Activated CD8-positive, alpha-beta T cell treated with anti-CD3 and anti-CD28 coated beads for 36 hours (primary cell): ENCODE measurements at places on chromosomes 3 and 15. TPM values are rescaled to one million over a fixed set of nuclear protein-coding genes. Genes with fewer than 3 reads are reported as not detected.

GRCh38 chr3:9238721-9239295 lies 10.6 kb downstream of the SRGAP3 start:
- no peaks in the 10 kb centered on the region for H3K36me3 ChIP-seq
- H3K27me3 ChIP-seq, result no peaks in the 10 kb centered on the region
- no peak overlapping the region for H3K27ac ChIP-seq
- no peak for DNase-seq
- H3K4me3 ChIP-seq, result no peak overlapping the region
- no peaks in the 10 kb centered on the region for H3K4me1 ChIP-seq

Gene CELF6
- total RNA-seq, result 0.18 TPM

Gene UQCRC1
- 240 TPM for total RNA-seq

GRCh38 chr3:154936196-154936595 lies 143.9 kb upstream of the MME start:
- no peaks in the 10 kb centered on the region for H3K4me1 ChIP-seq
- H3K4me3 ChIP-seq, result no peak overlapping the region
- DNase-seq, result no peak
- H3K27me3 ChIP-seq, result no peaks in the 10 kb centered on the region

DNA sequence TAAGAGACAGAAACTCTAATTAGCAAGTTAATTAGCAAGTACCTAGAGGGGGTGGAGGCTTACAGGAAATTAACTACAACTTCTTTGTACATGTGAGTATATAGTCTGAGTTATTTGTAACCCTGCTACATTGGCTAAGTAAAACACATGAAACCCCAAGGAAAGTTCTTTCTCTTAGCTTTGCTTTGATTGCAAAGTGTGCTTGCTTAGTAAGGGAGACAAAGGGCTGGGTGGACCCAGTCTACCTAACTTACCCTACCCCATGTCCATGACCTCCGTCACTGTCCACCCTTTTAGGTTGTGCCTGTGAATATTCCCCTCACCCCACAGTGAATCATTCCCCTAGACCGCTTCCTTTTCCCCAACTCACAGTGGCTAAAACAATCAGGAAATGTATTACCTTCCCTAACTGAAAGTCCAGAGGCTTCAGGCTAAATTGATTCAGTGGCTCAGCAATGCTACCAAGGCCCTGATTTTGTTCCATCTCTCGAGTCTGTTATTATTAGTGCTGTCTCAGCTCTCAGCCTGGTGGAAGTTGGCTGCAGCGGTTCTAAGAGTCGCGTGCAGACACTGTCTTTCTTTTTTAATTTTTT lies 31.1 kb upstream of the RYR3 start:
- no peak for DNase-seq
- no peaks in the 10 kb centered on the region for H3K4me1 ChIP-seq
- no peak overlapping the region for H3K4me3 ChIP-seq
- no peaks in the 10 kb centered on the region for H3K36me3 ChIP-seq
- no peaks in the 10 kb centered on the region for H3K27me3 ChIP-seq

Gene ATP13A5
- total RNA-seq, result not detected

Gene IL5RA
- not detected for total RNA-seq

DNA sequence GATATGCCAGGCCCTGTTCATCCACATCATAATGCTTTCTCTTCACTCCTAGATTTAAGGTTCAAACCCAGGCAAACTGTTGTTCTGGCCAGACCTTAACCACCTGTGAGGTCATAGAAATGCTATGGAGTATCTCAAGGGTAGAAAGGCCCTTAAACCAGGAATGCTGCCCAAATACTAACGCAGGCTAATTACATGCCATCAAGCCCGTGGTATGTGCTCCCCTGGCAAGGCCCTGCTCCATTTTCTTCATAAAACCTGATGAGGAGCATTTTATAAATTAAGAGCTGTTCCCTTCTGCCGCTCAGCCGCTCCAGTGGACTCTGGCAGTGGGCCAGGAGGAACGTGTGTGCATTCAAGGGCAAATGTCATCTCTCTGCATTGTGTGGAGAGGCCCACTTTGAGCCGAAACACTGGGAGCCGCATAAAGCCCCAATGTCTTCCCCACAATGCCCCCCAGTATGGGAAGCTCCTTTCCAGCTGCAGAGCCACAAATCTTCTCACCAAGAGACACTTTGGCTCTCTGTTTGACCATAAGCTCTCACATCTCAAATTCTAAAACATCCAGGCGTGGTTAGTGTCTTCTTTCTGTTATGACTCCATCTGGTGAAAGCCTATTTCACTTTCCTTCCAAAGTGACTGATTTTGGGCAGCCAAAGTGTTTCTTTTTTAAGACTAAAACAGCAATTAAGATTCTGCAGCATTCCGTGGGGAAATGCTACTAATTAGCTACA lies 210.8 kb upstream of the NR2E3 start:
- peaks cover 1% of the 10 kb centered on the region for H3K27me3 ChIP-seq
- no peaks in the 10 kb centered on the region for H3K4me1 ChIP-seq
- no peak overlapping the region for H3K4me3 ChIP-seq

Gene OXTR
- total RNA-seq, result 1.1 TPM

DNA sequence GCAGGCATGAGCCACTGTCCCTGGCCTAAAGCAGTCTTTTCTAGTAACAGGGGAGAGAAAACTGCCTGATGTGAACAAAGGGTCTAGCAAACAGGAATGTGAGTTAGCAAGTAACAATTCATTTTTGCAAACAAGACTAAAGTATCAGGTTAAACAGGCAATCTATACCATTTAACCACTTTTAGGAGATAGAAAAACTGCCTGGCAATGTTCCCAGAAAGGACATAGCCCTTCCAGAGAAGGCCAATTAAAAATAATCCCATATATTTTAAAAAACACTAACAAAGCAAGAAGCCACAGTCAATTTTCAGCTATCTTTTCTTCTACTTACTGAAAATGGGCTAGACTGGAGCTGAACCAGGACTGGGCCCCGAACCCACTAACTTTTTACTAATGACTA lies 6.3 kb downstream of the RBSN start:
- no peak overlapping the region for H3K4me3 ChIP-seq
- peaks cover 13% of the 10 kb centered on the region for H3K36me3 ChIP-seq
- no peaks in the 10 kb centered on the region for H3K27me3 ChIP-seq
- DNase-seq, result no peak

Gene ACKR2
- 1.4 TPM for total RNA-seq

Gene GHSR
- total RNA-seq, result not detected

- H3K4me1 ChIP-seq, result peaks cover 9% of the 10 kb centered on the region
- H3K4me3 ChIP-seq, result no peak overlapping the region
- DNase-seq, result no peak
- no peaks in the 10 kb centered on the region for H3K36me3 ChIP-seq
- no peak overlapping the region for H3K27ac ChIP-seq
Measured at GRCh38 chr3:125220727-125221429, 8.3 kb upstream of the SLC12A8 start.

Gene P2RY1
- total RNA-seq, result 1.7 TPM

DNA sequence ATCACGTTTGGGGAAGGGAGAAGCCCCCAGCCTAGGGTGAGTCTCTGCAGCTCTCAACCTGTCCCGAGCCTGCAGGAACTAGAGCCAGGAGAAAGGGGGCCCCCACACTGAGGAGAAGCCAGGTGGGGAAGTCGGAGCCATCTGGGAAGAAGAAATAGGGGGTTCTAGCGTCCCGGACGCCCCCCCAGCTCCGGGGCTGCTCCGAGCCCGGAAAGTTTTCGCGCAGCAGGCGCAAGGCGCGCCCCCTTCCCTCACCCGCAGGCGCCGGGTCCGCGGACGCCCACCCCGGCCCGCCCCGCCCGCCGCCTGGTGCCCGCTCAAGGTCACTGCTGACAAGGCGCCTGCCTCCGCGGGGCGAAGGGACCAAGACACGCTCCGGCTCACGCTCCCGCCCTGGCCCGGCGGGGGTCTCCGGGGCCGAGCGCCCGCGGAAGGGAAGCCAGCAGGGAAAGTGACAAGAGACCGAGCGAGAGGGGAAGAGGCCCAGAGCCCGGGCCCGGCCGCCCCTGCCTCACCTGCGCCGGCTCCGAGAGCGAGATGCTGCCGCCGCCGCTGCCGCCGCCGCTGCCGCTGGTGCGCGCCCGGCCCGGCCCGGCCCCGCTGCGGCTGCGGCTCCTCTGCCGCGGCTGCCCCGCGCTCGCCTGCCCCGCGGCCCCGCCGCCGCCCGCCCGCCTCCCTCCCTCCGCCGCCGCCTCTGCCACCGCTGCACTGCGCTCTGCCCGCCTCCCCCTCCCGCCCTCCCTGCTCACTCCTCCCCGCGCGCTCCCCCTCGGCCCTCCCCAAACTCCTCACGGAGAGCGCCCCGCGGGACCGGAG lies 108.4 kb upstream of the SLC6A11 start:
- DNase-seq, result no peak
- H3K36me3 ChIP-seq, result no peaks in the 10 kb centered on the region
- H3K27me3 ChIP-seq, result peaks cover 70% of the 10 kb centered on the region

GRCh38 chr3:58416191-58416590 lies 17.4 kb downstream of the PDHB start:
- H3K4me1 ChIP-seq, result peaks cover 5% of the 10 kb centered on the region
- DNase-seq, result no peak
- peaks cover 1% of the 10 kb centered on the region for H3K36me3 ChIP-seq
- no peaks in the 10 kb centered on the region for H3K27me3 ChIP-seq
- H3K27ac ChIP-seq, result no peak overlapping the region

Gene IL17RB
- not detected for total RNA-seq

DNA sequence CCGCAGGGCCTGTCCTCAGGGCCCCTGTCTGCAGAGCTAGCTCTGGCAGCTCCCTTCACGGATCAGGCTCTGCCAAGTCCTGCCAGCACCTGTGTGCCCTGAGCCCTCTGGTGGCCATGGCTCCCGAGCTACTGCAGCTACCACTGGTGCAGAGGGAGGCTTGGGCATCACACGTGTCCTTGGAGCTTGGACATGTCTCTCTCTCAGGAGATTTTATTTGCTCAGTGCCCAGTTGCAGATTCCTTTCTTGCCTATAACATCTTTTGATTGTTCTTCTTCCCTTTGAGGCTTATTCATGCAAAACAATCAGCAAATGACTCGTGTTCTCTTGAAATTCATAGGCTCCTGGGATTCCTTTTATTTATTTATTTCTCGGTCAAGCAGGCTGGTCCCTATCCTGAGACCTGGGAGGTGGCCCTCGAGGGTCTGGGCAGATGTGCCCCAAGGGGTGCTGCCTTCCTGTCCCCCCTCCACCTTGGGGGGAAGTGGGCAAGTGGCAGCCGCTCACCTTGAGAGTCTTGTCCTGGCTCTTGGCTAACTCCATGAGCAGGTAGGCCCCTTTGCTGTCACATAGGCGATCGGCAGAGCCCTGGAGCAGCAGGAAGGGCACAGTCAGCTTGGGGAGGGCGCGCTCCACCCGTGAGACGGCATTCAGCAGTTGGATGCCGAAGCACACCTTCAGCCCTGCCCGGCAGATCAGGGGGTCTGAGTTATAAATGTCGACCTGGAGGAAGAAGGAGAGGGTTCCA lies 21.9 kb downstream of the ABTB1 start:
- H3K27me3 ChIP-seq, result no peaks in the 10 kb centered on the region
- no peak overlapping the region for H3K27ac ChIP-seq
- peaks cover 3% of the 10 kb centered on the region for H3K4me1 ChIP-seq

DNA sequence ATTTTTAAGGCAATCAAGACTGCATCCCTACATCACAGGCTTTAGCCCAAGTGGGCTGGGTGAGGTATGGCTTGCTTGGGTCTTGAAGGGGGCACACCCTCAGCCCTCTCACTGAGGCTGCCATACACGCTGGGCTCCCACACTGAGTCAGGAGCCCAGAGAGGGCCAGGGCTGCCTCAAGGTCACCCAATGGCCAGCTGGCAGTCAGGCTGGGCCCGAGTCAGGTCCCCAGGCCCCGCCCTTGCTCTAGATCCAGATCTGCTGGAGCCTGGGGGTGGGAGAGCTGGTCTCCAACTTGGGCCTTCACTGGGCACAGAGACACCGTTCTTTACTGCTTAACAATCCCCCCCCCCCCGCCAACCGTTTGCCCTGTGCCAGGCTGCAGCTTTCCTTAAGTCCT lies 88.1 kb downstream of the IQSEC1 start:
- no peak overlapping the region for H3K27ac ChIP-seq
- H3K27me3 ChIP-seq, result no peaks in the 10 kb centered on the region
- no peak overlapping the region for H3K4me3 ChIP-seq

DNA sequence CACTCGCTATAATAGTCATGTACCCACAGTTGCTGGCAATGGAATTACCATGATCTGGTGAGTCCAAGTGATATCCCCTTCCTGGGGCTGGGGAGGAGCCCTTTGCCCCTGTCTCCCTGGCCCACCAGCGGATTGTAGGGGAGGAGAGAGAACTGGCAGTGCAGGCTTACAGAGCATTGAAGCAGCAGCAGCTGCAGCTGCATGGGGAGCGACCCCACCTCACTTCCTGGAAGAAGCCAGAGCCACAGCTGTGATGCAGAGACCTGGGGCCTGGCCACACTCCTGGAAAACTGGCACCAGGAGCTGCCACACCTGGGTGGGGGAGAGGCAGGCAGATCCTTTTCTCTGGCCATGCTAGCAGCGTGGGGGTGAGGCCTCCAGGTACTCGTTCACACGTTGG lies 300.1 kb upstream of the PROK2 start:
- H3K27me3 ChIP-seq, result peaks cover 1% of the 10 kb centered on the region
- no peak overlapping the region for H3K27ac ChIP-seq
- peaks cover 6% of the 10 kb centered on the region for H3K4me1 ChIP-seq
